Stimulated activated CD4-positive, alpha-beta T cell treated with anti-CD3 and anti-CD28 coated beads, Interleukin-15, amount 100 ng/mL, for 48 hours (primary cell): ENCODE measurements at places on chromosomes 1 and 21.

- no peak for DNase-seq
These were observed 7.9 kb downstream of the MEF2D start for GRCh38 chr1:156492591-156493080.

- DNase-seq, result no peak
These were observed 12.4 kb downstream of the HNRNPR start for GRCh38 chr1:23331713-23332112.

GRCh38 chr1:94302497-94302896 is 65.1 kb upstream of the ARHGAP29 start:
- no peak for DNase-seq

DNA sequence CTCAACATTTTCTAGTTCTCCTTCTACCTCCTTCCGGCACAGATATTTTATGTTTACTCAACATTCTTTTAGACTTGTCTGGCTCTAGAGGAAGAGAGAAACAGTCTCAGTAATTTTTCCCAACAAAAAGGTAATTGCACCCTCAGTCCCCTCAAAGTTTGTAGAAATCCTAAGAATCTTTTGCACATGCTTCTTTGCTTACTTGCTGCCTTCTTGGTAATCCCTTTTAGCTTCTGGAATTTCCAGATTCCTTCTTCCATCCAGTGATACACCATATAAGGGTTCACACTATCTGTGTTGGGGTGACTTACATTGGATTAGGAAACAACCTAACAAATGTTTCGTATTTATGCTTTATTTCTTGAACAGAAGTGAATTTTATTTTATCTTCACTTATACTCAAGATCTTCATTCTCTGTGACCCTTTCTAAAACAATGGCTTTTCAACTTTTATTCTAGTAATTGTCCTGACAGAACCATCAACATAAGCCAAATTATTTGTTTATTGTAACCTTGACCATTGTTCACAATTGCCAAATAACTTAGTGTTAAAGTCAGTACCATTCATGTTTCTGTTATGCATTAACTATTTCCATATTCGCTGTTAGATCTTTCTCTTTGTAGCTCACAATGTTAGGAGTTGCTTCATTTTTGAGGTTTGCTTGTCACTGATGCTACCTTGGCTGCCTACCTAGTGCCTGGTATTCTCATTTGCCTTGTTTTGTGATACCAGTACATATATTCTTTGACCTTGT is 238.1 kb downstream of the HMCN1 start:
- no peak for DNase-seq

GRCh38 chr1:115911294-115911693 is 65.0 kb upstream of the SLC22A15 start:
- no peak for DNase-seq

DNA sequence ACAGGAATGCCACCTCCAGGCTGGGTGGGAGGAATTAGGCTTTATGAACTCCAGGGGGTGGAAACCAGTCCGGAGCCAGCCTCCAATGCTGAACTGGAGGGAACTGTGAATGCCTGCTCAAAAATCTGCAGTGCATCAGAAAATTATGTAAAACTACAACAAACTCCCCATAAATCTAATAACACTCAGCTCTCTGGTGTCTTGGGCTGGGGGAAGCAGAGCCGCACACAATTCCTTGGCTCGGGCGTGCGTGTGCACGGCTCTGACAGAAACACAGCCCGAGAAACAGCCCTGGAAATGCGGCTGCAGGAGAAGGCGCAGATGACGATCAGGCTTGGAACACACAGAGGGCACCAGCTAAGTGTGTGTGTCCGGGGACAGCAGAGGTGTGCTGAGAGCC is 127.6 kb upstream of the VAMP3 start:
- no peak for DNase-seq

- DNase-seq, result no peak
These were observed 14.7 kb downstream of the TMCO1 start for GRCh38 chr1:165753934-165754333.

DNA sequence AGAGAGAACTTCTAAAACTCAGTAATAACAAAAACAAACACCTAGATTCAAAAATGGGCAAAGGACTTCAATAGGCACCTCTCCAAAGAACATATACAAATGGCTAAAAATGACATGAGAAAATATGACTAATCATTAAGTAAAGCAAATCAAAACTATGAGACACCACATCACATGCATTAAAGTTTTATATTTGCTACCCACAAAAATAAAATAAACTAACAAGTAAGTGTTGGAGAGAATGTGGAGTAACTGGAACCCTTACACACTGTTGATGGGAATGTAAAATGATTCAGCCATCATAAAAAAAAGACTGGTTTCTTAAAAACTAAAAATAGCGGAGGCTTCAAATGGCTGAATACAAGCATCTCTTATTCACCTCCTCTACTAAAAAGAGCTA is 262.1 kb upstream of the PKN2 start:
- no peak for DNase-seq

DNA sequence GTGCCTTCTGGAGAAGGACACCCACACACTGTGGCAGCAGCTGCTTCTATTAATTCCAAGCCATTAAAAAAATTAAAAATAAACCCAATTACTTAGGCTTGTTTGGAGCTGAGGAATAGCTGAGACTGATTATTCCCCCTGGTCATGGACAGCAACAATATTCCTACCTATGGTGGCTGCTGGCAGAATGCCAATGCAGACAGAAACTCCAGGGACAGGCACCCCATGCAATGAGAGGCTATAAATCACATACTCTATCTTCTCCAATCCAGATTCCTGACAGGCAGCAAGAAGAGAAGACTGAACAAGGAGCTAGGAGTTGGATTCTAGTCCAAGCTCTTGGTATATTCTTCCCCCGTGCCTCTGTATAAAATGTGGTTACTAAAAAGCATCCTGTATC is 275.4 kb upstream of the BEND5 start:
- no peak for DNase-seq
